ENCODE measurements at places on chromosomes 5 and 9.
A peak's percentile ranks its signal among the peaks of the same experiment; 100 is the strongest.

- DNase-seq, result no peak
Measured at GRCh38 chr5:53932351-53932750, 371.9 kb downstream of the NDUFS4 start.

GRCh38 chr9:32069969-32070368 lies 314.5 kb upstream of the ACO1 start:
- no peak for DNase-seq

DNA sequence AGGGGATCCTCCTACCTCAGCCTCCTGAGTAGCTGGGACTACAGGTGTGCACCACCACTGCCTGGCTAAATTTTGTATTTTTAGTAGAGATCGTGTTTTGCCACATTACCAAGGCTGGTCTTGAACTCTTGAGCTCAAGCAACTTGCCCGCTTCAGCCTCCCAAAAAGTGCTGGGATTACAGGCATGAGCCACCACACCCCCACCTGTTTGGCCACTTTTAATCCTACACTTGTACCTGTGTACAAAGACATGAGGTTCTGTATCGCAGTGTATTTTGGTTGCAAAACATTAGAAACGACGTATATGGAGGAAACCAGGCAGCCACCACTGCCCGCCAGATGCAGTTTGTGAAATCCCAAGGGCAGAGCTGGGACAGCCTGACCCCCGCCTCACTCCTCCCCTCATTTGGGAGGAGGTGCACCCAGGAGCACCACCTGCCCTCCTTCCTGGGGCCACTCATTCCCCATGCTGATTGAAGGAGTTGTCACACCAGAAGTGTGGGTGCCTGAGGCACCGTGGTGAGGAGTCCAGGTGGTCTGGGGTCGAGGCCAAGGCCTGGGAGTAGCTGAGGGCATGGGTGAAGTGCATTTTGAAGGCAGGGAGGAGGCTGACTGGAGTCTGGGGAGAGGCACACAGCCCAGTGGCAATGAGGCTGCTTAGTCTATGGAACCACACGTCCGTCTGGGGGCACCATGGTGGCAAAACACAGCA lies 39.3 kb upstream of the OLFM1 start:
- no peak for DNase-seq

DNA sequence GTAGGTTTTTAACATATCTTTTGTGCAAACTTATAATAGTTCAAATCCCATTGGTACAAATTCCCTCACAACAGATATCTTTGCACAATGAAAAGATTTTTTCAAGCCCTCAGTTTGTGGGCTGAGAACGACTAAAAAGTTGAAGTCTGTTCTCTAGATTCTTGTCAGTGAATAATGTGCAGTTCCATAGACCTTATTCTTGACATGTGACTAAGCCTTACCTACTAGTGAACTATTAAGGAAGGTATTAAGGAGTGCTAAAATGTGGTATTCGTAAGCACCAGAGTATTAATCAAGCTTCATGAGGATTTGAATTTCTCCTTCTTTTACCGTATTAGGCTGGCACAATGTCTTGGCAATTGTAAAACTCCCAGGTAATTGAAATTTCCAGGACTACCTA lies 205.6 kb upstream of the DMRTA1 start:
- DNase-seq, result no peak

GRCh38 chr5:169724303-169725087 lies 87.4 kb downstream of the DOCK2 start:
- DNase-seq, result peak; percentile 36

DNA sequence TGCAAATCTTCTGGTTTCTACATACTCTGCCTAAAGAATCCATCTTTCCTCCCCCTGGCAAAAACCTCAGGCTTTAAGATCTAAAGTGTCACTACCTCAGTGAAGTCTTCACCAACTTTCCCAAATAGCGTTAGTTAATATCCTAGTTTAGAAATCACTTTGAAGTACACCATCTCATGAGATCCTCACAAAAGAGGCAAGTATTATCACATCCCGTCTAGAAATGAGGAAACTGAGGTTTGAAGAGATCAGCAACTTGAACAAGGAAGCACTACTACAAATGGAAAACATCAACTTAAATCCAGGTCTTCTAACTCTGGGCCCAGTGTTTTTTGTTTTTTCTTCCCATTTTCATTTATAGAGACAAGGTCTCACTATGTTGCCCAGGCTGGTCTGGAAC lies 4.6 kb downstream of the AP3B1 start:
- no peak for DNase-seq

- no peak for DNase-seq
Measured at GRCh38 chr5:104952876-104953275, 1390.3 kb upstream of the NUDT12 start.

- no peak for DNase-seq
Measured at GRCh38 chr5:120344181-120344580, 119.9 kb upstream of the PRR16 start.

DNA sequence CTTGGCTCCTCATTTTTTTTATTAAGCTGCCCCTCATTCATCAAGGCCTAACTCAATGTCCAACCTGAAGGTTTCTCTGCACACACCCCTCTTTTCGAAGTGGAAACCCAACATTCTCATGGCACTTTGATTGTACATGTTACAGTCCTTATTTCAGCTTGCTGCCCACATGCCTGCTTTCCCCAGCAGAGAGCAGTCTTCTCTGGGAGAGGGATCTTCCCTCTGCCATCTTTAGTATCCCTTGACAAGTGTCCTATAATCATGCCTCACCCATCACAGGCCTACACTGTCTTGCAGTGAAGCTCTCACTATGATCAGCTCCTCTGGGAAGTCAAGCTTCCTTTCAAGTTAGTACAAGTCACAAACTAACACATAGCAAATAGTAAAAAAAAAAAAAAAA lies 175.1 kb downstream of the ACER2 start:
- no peak for DNase-seq

Measured in NCI-H526 treated with DMSO at 0.1 percent for 48 hours (cell line).